ENCODE measurements at places on chromosomes 16 and 17. TPM values are rescaled to one million over a fixed set of nuclear protein-coding genes. Genes with fewer than 3 reads are reported as not detected.

AXIN2 gene
- total RNA-seq, result 8.9 TPM

CFAP52 gene
- total RNA-seq, result not detected

NPIPB6 gene
- 1.7 TPM for total RNA-seq

SYT17 gene
- 2.5 TPM for total RNA-seq

RASL10B gene
- 19.1 TPM for total RNA-seq

ZNF263 gene
- total RNA-seq, result 31.4 TPM

C17orf50 gene
- not detected for total RNA-seq

- no peak for DNase-seq
Measured at GRCh38 chr17:65017207-65017774, 39.2 kb downstream of the GNA13 start.

DNA sequence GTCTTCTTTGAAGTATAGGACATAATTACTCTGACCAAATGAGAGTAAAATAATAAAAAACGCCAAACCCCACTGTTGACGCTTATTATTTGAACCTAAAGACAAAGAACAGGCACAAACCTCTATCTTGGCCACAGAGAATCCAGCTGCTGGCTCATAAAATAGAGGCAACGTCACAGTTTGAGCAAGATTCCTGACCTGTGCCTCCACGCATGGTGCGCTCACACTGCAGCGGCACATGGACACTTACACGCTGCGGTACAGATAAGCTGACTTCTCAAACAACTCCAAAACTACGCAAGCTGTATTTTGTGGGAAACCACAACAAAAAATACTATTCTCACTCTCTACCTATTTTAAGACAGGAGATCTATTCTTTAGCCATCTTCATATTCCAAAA is 38.8 kb upstream of the TRAP1 start:
- DNase-seq, result no peak

- no peak for DNase-seq
Measured at GRCh38 chr16:11423315-11424117, 78.3 kb downstream of the RMI2 start.

- DNase-seq, result peak; percentile 81
Measured at GRCh38 chr17:57622683-57623433, 122.2 kb downstream of the CCDC182 start.

GRCh38 chr16:84507011-84507982 is 2.8 kb upstream of the MEAK7 start:
- DNase-seq, result no peak

- DNase-seq, result no peak
Measured at GRCh38 chr17:74625661-74626060, 2.1 kb upstream of the CD300E start.

DNA sequence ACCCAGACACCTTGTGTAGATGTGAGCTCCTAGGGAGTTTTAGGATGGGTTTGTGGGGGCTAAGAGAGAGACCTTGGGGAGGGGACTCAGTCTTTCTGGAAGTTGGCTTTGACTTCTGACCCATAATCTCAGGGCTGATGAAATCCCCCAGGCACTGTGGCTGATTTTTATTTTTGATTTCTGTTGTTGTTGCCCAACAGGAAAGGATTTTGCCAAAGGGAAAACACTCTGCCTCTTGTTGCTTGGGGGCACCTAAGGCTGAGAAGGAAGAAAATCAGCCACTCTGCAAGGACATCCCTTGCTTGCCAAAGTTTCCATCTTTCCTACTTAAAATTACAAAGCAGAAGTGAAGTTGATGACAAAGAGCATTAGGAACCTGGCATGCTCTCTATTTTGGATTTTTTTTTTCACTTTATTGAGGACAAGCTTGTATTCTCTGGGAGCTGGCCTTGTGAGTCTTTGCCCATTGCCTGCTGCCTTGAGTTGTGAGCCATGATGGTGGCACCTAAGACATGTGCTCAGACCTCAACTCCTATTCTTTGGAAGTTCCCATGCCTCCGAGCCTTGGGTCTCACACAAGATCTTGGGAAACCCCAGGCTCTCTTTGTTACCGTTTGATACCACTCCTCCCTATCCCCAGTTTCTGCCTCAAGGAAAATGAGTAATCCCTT is 3.2 kb upstream of the C1QTNF1 start:
- no peak for DNase-seq

DNA sequence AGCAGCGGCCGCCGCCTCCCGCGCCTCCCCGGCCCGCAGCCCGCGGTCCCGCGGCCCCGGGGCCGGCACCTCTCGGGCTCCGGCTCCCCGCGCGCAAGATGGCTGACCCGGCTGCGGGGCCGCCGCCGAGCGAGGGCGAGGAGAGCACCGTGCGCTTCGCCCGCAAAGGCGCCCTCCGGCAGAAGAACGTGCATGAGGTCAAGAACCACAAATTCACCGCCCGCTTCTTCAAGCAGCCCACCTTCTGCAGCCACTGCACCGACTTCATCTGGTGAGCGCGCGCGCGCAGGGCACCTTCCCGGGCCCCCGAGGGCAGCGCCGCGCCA is 258 bp downstream of the PRKCB start:
- no peak for DNase-seq

DNA sequence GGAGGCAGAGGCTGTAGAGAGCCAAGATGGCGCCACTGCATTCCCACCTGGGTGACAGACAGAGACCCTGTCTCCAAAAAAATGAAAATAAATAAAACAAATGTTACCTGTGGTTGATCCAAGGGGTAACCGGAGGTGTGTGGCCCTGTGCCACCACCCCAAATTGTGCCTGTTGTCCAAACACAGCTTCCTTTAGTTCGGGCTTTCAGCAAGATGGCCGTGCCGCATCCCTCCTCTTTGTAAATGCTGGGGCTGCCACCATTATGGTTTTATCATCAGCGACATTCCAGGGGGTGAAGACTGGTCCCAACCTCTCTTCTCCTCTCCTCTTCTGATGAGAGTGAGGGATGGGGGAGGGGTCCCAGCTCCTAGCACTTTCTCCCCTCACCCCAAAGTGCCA is at the start of gene C16orf92:
Gene C16orf92 (plus strand): TSS at position 312 of the 400 bp plus-strand sequence. CDS start 143 bp downstream, outside the sequence.
- DNase-seq, result no peak

- no peak for DNase-seq
Measured at GRCh38 chr16:47204736-47205504, 61.2 kb upstream of the NETO2 start.

DNA sequence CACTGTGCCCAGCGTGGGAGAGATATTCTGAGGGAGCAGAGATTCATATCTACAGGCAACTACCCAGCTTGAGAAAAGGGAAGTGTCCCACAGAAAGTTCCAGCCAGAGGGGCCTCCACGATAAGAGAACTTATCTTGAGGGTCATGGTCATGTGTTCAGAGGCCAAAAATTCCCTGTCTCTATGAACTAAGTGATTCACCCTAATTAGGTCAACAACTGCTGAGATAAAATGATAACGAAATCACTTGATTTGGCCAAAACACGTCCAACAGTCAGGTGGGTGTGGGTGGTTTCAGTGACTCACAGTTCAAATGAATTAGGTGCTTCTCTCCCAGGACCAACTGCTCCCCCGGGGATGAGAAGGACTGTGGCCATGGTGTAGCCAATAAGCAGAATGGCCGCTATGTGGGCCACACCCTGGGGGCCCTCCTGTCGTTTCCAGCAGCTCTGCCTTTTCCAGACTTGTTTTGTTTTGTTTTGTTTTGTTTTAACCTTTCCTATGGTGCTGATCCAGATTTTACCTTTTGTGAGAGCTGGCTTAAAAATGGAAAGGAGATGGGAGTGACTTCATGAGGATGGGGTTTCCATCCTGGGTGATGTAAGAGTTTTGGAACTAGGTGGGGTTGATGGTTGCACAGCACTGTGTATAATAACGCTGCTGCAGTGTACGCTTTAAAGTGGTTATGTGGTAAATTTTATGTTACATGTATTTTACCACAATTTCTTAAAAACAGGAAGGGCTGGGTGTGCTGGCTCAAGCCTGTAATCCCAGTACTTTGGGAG is 8.7 kb downstream of the DNAI2 start:
- DNase-seq, result peak; percentile 77

- DNase-seq, result no peak
Measured at GRCh38 chr17:50588391-50589049, 28.0 kb downstream of the CACNA1G start.

GRCh38 chr16:16021646-16021987 is 72.2 kb downstream of the ABCC1 start:
- DNase-seq, result no peak

GRCh38 chr17:29378500-29378899 is 11.7 kb upstream of the TAOK1 start:
- DNase-seq, result no peak

- DNase-seq, result no peak
Measured at GRCh38 chr16:19147627-19148026, 20.4 kb upstream of the SYT17 start.

DNA sequence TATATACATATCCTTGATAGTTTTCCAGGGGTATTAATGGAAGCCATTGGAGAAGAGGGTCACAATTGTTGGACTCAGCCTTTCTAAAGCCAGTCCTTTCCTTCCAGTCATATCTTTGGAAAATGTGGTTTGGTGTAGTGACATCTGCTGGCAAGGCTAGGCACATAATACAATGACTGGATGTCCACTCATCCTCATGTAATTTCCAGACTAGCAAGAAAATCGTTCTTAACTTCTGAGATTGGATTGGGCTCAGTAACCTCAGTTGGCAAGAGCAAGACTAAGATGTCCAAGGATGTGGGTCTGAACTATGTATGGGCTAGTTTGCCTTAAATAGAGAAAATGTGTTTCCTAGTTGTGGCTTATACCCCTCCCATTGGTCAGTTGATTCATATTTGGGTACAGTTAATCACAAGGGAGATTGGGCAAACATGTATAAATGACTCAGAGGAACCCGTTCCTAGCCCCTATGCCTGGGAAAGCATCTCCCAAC is 8.7 kb upstream of the KAT7 start:
- peak; percentile 98 for DNase-seq

- DNase-seq, result no peak
Measured at GRCh38 chr17:82232322-82232820, 3.5 kb downstream of the SLC16A3 start.

DNA sequence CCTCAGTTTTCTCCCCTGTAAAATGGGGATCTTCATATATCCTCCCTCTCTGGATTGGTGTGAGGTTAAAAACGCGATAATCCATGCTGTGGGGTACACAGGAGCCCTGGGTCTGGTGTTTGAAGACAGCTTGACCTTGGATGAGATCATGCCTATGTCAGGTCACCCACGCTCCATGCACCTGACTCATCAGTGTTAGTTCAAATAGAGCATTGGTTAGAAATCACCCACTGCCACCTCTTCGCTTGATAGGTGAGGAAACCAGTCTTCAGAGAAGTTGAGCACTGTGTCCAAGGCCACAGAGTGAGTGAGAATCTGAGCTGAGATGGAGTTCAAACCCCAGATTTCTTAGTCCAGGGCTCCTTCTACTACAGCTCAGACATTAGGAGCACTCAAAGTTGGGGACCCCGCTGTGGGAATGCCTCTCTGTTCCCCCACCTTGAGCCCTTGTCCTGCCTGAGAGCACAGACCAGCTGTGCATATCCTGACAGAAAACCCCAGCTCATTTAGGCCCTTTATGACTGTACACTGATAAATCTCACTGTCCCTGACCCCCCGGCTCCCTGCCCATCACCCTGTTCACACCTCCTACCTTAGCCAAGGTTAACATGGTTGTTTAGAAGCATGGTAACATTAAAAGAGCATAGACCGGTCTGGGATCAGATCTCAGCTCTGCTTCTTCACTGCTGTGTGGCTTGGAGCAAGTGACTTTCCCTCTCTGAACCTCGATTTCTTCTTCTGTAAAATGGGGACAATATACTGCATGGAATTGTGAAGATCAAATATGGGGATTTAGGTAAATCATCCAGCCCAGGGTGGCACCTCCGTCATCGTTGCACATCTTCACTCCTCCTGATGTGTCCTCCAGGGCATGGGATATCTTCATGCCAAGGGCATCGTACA is 22.4 kb upstream of the LGALS9 start:
- no peak for DNase-seq

DNA sequence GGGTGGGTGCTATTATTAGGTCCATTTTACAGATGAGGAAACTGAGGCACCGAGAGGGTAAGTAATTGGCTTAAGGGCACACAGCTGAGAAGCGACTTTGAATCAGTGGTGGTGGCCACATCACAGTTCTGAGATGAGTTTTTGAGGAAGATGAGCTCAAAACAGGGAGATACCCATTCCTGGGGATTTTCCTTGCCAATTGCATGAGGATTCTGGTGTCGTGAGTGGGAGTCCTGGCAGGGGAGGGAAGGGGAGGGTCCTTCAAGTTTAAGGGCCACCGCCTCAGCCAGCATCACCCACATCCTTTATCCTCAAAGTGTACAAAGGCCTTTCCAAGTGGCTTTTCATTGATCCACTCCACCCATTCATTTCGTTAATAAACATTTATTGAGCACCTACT is 45.3 kb downstream of the IL21R start:
- no peak for DNase-seq
